ENCODE measurements at places on chromosomes 11 and 22.
A peak's percentile ranks its signal among the peaks of the same experiment; 100 is the strongest.

- DNase-seq, result no peak
Measured at GRCh38 chr11:47617417-47617809, 23.2 kb upstream of the C1QTNF4 start.

DNA sequence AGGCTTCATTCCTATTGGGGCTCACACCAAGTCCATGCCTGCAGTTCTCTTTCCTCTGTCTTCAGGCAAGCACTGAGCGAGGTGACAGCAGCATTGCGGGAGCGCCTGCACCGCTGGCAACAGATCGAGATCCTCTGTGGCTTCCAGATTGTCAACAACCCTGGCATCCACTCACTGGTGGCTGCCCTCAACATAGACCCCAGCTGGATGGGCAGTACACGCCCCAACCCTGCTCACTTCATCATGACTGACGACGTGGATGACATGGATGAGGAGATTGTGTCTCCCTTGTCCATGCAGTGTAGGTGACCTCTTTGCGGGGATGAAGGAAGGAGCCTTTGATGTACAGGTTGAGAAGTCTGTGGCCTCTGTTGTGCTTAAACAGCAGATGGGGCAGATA is 11.4 kb upstream of the RRM1 start:
- DNase-seq, result no peak

DNA sequence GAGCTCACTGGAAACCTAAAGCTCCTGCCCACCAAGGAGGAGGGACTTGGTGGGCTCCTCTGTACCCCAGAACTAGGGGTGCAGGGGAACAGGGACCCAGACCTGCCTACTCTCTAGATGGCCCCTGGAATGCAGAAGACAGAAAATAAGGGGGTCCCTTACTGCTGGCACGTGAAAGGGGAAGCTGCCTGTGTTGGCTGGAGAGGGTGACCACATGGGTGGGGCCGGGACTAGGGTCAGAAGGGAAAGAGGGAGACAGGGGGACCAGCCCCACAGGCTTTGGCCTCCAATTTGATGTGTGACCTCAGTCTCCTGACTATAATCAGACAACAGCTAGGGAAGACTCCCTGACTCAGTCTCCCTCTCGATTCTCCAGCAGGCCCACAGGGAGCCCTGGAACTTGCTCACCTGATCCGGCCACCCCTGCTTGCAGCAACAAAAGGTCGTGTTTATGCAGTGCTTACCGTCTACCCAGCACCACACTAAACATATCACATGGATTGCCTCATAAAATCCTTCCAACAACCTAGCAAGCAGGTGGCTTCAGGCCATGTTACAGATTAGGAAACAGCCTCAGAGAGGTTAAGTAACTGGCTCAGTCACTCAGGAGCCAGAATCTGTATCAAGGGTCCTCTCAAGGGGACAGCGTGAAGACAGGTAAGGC is 10.2 kb downstream of the ARAP1 start:
- no peak for DNase-seq

- DNase-seq, result peak; percentile 87
Measured at GRCh38 chr22:36331306-36331911, 56.4 kb downstream of the MYH9 start.

- peak; percentile 6 for DNase-seq
Measured at GRCh38 chr11:69539416-69540117, 58.1 kb downstream of the LINC01488 start.

DNA sequence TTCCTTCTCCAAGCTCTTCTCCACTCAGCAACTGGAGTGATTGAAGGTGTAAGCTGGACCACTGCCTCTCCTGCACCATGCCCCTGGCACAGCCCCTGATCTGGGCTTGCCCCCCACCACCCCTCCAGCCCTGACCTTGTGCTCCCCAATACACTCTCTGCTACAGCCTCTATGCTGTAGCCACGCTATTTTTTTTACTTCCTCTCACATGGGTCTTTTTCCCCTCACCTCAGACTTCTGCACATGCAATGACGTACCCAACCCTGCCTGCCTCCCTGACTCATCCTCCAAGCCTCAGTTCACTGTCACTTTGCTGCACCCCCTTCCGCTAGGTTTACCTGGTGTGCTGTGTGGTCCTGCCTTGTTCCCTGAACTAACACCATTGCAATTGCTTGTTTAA is 9.0 kb downstream of the CSNK2A3 start:
- DNase-seq, result no peak

DNA sequence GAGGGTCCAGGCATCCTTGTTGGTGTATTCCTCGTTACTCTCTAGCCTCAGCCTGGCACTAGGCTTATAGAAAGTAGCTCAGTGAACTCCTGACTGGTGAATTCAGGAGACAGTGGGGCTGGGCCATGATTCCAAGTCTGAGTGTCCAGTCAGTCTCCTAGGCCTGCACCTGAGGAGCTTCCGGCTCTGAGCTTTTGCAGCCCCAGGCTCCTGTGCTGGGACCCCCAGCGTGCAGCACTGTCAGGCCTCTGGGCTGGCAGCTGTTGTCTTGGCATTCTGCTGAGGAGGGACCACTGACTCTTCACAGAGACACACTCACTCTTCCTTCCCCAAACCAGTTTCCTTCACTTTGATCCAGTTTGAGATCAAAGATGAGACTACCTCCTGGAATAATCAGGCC is 82.4 kb downstream of the CTTN start:
- DNase-seq, result no peak

- no peak for DNase-seq
Measured at GRCh38 chr11:92702037-92702804, 267.2 kb upstream of the MTNR1B start.

DNA sequence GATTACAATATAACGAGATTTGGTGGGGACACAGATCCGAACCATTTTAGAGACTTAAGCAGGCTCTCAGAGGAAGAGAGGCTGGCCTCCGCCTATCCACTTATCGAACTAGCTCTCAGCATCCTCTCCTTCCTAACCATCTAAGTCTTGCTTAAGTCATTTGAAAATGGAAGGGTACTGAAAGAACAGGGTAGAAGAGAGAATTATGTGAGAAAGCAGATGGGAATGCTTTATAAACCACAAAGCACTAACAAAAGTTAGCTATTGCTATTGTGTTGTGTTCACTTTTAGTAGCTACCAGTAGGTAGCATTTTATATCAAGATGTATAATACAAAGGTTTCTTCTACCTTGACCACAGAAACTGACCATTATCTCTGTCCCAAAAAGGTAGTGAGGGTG is 153.4 kb upstream of the CADM1 start:
- DNase-seq, result no peak

GRCh38 chr11:17805873-17806272 is 71.3 kb downstream of the KCNC1 start:
- no peak for DNase-seq

GRCh38 chr22:34225278-34225677 is 305.0 kb upstream of the LARGE1 start:
- no peak for DNase-seq

DNA sequence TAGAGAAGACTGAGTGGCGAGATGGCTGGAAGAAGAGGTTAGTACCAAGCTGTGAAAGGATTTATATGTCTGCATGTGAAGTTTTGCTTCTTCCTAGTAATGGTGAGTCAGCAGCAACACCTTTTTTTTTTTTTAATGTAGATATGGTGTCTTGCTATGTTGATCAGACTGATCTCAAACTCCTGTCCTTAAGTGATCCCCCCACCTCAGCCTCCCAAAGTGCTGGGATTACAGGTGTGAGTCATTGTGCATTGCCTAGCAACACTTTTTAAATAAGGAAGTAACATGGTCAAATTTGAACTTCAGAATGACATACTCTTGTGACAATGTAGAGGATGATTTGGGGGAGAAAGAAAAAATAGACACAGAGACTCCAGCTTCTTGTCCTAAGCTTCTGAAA is 6.5 kb upstream of the CSTPP1 start:
- DNase-seq, result no peak

GRCh38 chr11:61567286-61568061 is 13.4 kb downstream of the SYT7 start:
- DNase-seq, result peak; percentile 92

GRCh38 chr11:27621405-27622161 is 78.7 kb downstream of the BDNF start:
- peak; percentile 71 for DNase-seq

DNA sequence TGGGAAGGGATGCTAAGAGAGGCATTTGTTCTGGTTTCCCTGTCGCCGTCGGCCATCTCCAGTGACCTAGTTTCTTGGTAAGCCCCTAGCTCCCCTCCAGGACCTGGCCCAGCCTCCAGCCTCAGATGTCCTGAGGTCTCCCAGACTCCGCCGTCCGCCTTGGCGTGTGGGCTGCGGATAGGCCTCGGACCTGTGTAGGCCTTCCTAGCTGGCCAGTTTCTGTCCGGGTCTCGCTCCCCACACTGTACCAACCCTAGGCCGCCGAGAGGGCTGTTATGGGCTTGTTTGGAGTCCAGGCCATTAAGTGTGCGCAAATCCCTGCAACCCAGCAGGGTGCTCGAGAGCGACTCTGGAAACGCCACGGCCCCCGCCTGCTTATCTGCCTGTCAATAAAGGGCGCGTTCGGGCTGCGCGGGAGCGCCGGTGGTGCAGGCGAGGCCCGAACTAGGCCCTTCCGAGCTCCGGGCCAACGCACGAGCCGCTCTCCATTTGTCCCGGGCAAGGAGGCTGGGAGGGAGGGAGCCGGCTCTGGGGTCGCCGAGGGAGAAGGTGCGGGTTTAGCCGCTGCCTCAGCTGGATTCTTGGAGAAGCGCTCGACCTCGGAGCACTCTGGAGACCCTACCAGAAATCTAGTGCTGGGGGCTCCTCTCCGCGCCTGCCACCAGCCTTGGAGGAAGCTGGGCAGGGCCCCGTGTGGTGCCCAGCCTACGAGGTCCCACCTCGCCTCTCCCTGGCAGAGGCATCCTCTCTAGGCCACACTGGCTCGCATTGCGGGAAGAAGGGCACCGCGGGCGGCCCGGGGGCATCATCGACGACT is 8.7 kb upstream of the PAX6 start:
- DNase-seq, result no peak

- DNase-seq, result no peak
Measured at GRCh38 chr11:2694495-2694894, 5.3 kb downstream of the KCNQ1OT1 start.

- DNase-seq, result peak; percentile 2
Measured at GRCh38 chr22:21904250-21904789, 36.9 kb upstream of the MAPK1 start.

GRCh38 chr22:24366701-24367100 is 60.7 kb upstream of the ADORA2A start:
- DNase-seq, result no peak

DNA sequence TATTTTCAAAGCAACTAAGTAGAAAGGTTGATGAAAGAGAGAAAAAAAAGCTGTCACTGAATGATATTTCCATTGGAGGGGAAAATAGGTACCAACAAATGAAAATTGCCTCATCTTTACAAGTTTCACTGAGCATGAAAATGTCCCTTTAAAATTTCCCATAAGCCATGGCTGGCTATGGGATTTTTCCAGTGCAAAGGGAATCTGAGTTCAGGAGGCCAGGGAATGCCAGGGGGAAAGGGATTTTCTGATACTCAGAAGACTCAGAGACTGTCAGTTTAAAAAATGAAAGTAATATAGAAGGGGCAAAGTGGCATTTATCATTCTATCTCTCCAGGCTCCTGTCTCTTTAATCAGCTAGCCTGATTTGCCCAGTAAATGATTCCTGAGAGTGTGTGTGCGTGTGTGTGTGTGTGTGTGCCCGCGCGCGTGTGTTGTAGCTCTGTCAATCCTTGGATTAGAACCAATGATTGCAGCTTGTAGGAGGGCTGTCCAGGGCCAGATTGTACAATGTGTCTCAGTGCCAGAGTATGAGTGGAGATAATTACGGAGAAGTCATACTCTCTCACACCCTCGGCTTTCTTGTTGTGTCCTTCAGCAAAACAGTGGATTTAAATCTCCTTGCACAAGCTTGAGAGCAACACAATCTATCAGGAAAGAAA is at the start of gene NTM:
NTM (plus strand) TSS at position 526 of the 662 bp plus-strand sequence.
- peak; percentile 34 for DNase-seq

GRCh38 chr22:40050258-40050657 is 55.5 kb downstream of the FAM83F start:
- DNase-seq, result no peak

- DNase-seq, result no peak
Measured at GRCh38 chr22:49016909-49017481, 810.7 kb downstream of the BRD1 start.

- no peak for DNase-seq
Measured at GRCh38 chr22:31488346-31488883, 1.2 kb downstream of the EIF4ENIF1 start.

DNA sequence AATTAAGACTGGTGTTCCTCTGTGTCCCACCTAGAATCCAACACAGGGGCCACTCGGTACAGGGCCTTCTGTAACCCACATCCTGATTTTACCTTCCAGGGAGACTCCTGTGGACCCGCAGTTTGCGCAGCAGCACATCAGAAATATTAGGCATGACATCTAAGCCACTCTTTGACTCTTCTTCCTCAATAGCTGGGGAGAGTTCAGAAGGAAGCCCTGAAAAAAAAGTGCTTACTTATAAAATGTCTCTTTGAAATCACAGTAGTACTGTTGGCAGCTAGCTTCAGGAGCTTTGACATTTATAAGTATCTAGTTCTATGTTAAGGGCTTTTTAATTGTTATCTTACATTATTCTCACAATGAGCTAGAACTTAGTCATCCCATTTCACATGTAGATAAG is 41.2 kb upstream of the LYVE1 start:
- no peak for DNase-seq

DNA sequence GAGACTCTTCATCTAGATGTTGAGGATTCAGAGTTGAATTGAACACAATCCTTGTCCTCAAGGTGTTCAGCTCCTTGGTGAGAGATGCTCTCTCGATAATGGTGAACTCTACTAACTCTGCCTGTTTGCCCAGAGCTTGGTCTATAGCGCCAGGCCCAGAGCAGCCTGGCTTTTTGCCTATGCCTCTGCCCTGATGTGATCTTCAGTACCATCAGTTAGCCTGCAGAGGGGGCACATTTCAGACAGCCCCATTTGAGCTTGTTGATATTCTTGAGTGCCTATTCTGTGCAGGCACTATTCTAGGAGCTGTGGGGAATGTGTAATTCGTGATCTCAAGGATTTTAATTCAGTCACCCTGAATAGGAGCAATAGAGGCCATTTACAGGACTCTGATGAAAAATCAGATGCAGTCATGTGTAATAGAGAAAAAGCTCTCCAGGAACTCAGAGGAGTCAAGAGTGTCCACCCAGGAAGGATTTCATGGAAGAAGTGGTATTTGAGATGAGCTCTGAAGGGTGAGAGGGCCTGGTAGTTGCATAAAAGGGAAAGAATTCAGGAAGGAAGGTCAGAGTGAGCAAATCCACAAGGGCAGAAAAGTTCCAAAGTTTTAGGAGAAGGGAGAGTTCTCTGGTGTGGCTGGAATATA is 19.3 kb downstream of the GTPBP1 start:
- peak; percentile 48 for DNase-seq
